Stimulated activated CD4-positive, alpha-beta T cell treated with anti-CD3 and anti-CD28 coated beads, Interleukin-1b, Interleukin-23, amount 100 ng/mL, for 1 hour (primary cell): ENCODE measurements at places on chromosomes 3 and 15.

- DNase-seq, result no peak
Observed at GRCh38 chr3:65576966-65577365, 461.8 kb downstream of the MAGI1 start.

GRCh38 chr3:112858410-112859069, 11.9 kb upstream of the CD200R1L start:
- no peak for DNase-seq

DNA sequence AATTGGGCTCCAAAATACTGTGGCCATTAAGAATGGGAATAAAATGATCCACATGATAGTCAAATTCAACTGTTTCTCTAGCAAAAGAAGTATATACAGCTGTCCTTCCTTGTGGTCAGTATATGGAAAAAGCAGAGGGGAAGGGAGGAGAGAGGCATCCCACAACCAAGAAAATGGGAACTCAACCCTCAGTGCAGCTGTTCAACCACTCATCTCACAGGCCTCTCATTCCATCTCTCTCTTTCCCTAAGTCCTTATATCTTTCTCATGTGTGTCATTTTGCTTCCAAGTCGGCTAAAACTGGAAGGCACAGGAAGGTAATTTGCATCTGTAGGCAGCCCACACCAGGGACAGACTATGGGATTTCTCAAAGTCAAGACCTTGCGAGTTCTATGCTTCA, 27.5 kb downstream of the AVEN start:
- DNase-seq, result no peak

DNA sequence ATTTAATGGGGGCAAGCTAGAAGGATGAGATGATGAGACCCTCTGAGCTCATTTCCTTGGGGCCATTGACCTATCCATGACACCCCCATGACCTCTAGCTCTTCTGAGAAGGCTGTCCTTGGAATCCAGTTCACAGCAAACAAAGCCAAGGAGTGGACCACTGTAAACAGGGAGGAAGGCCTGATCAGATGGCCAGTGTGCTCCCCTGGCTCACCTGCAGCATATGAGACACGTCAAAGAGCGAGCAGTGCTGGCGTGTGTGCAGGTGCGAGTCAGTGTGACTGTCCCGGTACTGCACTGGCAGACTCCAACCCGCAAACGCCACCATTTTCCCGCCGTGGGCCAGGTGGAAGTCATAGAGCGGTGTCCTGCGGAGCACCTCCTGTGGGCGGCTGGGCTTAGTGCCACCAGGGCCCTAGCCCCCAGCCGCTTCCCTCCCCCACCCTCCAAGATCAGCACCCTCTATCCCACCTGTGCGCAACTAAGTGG, 339 bp downstream of the AMT start:
- no peak for DNase-seq

DNA sequence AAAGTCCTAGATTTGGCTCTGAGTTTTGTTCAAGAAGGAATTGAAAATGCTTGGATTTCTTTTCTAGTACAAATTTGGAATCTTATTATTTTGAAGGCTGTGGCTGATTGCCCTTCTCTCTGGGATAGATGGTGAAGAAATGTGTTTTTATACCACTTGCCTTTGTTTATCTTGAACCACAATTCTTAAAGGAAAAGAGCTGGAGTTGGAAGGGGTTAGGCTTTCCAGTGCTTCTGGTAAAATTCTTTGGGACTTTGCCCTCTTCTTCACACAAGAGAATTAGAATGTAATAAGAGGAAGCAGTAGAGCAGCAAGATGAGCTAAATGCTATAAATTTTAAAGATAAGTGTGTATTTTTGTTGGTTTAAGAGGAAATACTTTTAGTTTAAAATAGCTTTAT, 65.8 kb downstream of the COL6A5 start:
- DNase-seq, result no peak

DNA sequence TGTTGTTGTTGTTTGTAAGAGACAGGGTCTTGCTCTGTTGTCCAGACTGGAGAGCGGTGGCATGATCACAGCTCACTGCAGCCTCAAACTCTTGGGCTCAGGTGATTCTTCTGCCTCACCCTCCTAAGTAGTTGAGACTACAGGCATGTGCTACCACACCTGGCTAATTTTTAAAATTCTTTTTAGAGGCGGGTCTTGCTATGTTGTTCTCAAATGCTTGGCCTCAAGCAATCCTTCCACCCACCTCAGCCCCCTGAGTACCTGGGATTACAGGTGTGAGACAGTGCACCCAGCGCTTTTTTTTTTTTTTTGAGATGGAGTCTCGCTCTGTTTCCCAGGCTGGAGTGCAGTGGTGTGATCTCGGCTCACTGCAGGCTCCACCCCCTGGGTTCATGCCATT, 46.7 kb downstream of the TMOD3 start:
- no peak for DNase-seq

- DNase-seq, result no peak
Observed at GRCh38 chr3:123412076-123412475, 36.8 kb downstream of the ADCY5 start.

DNA sequence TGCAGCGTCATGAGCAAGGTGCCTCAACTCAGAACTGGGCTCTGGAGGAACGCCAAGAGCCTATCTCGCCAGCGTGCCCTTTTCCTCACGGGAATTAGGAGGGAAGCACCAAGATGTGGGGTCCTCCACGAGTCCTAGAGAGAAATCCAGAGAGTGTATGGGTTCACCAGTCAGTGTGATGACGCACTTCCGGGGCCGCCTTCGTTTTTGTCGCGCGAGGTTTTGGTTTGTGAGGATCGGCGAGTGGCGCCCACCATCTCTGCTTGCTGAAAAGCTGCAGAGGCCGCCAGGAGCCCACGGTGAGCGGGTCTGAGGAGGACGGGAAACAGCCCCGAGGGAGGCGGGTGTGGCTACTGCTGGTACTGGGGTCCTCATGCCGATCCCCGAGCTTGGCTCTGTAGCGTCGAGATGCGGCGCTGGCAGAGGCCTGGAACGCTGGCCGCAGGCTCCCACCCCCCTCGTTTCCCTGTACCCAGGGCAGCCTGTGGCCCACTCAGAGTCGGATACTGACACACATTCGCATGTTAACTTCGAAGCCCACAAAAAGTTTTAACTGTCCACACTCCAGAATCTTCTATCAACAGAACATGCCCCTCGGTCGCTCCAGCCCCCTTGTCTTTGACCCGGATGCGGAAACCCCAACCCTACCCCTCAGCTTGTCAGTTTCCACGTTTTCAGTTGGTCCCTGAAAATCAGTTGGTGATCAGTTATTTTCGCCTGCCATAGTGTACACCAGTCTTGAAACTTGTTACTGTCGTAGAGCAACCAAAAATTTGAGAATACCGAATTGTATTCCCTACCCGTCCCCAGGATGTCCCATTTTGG, 30.4 kb downstream of the ZNF662 start:
- DNase-seq, result no peak

DNA sequence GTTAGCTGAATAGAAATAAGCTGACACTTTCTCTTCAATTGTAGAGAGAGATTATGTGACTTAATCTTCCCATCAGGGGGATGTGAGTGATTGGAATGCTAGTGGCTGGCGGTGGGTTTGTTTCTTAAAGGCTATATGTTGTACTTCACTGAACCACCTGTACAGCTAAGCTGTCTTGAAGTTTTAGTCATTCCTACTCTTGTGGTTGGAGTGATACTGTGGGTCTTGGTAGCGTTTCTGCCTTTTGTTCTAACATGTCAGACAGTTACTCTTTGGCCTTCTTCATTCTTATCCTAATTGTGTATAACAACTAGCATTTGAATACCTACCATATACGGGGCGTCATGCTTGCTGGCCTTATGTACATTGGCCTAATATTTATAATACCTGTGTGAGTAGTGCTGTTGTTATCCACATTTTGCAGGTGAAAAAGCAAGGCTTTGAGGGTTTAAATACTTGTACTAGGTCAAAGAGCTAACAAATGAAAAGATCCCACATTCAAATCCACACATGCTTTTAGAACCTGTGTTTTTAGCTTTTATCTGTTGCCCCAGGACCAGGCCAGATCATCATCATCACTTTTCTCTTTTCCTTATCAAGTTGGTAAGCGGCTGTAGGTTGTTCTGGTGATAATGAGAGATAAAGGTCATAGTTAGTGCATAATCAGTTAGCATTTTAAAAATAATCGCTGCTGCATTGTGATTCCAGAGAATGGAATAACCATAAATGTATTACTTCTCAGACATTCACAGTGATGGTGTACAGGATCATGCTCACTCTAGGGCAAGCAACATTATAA, 50.2 kb downstream of the AKAP13 start:
- no peak for DNase-seq

DNA sequence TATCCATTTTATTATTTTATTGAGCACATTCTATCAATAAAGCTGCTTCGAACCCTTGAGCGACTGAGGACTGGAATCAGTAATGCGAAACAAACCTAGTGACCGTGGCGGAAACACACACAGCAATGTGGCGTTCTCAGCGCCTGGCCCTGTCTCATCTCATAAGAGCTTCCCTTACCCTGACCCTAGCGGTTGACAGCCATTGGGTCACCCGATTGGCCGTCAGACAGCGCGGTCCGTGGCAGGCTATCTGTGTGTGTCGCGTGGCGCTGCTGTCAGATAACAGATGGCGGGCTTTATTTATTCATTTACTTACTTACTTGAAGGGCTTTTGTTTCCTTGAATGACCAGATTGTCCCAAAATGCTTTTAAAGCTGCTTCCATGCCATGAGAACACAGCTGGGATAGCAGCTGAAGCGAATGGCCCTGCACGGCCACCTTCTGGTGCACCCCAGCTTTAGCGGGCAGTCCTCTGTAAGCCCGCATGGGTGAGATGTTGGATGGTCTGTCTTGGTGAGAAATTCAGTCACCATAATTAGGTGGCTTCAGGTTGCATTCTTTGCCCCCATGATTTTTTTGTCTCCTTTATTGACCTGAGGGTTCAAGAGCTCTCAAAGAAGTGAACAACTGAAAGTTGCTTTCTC, 215.5 kb upstream of the BHLHE40 start:
- DNase-seq, result no peak

DNA sequence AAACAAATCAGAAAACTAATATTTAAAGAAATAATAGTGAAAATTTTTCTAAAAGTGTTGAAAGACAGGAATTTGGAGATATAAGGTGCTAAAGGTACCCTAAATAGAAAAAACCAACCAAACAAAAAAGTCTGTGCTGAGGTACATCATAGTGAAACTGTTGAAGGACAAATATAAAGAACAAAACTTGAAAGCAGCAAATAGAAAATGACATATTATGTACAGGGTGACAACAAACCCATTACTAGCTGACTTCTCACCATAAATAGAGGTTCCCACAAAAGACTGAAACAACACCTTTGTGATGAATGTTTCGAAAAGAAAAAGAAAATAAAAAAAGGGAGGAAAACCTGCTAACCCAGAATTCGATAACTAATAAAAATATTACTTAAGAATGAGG, 502.5 kb upstream of the NECTIN3 start:
- DNase-seq, result no peak

DNA sequence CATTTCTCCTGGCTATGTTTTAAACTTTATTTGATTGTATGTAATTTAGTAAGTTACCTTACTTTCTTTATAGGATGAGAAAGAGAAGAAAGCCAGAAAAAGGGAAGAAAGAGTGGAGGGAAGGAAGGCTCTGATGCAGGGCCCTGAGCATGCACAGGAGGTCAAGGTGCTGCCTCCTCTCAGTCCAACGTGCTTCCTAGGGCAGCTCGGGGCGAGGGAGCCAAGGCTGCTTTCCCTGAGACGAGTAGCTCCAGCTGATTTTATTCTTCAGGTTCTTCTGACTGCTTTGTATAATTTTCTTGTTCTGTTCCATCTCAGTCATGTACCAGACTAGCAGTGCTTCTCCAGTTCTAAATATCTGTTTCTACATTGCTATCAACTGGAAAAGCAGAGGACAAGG, 3.4 kb downstream of the CORO2B start:
- DNase-seq, result no peak

DNA sequence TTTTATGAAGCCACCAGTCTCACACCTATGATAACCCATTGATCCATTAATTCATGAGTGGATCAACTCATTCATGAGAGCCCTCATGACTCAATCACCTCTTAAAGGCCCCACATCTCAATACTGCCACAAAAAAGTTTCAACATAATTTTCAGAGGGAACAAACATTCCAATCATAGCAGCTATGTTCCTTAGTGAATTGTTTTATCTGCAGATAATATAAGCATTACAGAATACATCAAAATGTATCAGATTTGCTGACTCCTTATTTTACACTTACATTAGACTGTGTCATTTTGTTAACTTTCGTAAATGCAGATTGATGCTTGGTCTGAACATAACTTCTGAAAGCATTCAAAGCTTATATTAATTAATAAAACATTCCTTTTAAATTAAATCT, 155.3 kb upstream of the MBNL1 start:
- DNase-seq, result no peak

- no peak for DNase-seq
Observed at GRCh38 chr3:58047826-58048225, 39.6 kb downstream of the FLNB start.

GRCh38 chr15:49044002-49044401, 2.2 kb downstream of the SECISBP2L start:
- DNase-seq, result no peak

DNA sequence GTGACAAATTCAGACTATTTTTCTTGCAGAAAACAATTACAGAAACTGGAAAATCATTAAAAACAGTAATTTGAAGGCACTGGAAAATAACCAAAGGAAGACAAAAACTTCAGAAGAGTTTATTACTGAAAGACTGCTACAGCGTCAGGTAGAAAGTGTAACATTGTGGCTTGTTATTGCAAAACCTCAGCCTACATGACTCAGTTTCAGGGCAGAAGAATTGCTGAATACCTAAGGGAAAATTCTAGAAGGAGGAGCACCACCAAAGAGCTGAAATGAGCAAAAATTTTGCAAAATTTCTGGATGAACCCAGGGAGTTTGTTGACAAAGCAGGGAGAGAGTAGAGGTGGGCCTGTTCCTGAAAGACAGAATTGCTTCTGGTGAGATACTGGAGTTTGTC, 219.6 kb downstream of the C3orf38 start:
- DNase-seq, result no peak

- DNase-seq, result no peak
Observed at GRCh38 chr3:150376001-150376848, 31.9 kb upstream of the TSC22D2 start.

DNA sequence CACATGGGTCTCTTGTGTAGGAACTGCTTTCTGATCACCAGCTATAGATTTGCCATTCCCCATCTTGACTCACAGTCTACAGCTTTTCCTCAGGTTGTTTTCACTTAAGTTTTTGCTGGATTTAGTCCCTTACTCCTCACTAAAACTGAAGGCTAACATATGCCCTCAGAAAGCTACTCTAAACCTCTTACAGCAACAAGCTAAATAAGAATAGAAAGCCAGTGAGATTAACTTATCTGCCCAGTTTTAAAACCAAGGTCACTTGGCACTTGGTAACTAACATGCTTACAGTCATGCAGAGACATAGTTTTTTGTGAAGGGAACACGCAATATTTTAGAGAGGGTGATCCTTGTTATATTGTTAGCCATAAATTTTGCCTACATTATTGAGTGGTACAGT, at the start of gene GUCA1C:
Gene GUCA1C (minus strand): TSS at position 180 of the 400 bp plus-strand sequence. CDS start 117 bp downstream, at position 63.
- no peak for DNase-seq

DNA sequence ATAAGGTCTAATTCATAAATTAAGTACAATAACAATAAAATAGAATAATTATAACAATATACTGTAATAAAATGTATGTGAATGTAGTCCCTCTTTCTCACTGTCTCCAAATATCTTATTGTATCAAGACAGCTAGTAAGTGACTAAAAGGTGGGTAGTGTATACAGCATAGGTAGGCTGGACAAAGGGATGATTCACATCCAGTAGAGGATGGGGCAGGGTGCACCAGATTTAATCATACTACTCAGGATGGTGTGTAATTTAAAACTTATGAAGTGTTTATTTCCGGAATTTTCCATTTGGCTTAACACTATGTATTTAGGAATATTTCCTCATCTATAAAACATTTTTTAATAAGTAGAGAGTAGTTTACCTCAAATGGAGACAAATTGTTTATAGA, 876.1 kb upstream of the CADM2 start:
- DNase-seq, result no peak

- DNase-seq, result no peak
Observed at GRCh38 chr3:122688996-122689395, 8.4 kb downstream of the PARP14 start.
